ENCODE measurements at places on chromosomes 11 and 22.
A peak's percentile ranks its signal among the peaks of the same experiment; 100 is the strongest.

- no peak overlapping the region for H3K27ac ChIP-seq
- no peak for DNase-seq
- no peaks in the 10 kb centered on the region for H3K4me1 ChIP-seq
- H3K36me3 ChIP-seq, result no peaks in the 10 kb centered on the region
- no peak overlapping the region for H3K4me3 ChIP-seq
- H3K27me3 ChIP-seq, result peaks cover 4% of the 10 kb centered on the region
These were observed 496.0 kb downstream of the MIAT start for GRCh38 chr22:27153386-27153785.

GRCh38 chr11:96272529-96273222 is 70.3 kb downstream of the MAML2 start:
- no peaks in the 10 kb centered on the region for H3K27me3 ChIP-seq
- peaks cover 38% of the 10 kb centered on the region for H3K4me1 ChIP-seq
- peaks cover 21% of the 10 kb centered on the region for H3K36me3 ChIP-seq
- no peak overlapping the region for H3K27ac ChIP-seq
- H3K4me3 ChIP-seq, result no peak overlapping the region

DNA sequence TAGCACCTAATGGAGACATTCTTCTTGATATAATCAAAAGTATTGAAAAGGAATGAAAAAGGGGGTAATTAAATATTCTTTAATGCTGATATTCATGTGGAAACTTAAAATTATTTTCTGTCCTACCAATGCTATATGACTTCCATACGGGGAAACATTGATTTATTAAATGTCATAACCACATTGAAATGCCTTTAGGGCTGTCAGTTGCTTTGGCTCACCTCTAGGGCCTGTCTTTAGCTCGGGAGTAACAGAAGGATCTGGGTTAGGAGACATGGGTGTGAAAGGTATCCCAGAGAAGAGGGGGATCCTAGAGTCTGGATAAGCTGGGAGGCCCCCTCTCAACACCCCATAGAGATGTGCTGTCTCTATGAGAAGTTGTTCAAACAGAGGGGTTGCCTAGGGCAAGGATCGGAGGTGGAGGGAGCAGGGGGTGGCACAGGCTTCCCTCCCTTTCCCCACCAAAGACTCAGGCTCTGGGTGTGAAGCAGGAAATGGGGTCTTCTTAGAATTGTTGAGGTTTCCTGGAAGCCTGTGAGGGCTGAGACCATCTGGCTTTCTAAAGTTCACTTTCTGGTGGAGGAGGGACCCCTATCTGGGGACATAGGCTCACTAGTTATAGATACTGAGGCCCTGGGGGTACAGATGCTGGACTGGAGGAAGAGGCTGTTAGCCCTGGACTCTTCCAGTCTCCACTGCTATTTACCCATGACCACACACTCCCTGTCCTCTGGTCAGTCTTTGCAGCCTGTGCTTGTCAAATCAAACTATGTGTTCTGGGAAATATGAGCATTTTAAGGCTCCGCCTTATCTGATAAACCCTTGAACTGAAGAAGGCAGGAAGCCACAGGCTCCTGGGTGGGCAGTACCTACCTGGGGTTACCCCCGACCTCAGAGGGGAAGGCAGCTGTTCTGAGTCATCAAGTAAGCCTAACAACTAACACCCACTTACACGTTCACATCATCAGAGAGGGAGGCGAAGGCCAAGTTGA is 55.8 kb upstream of the RRAS2 start:
- peaks cover 88% of the 10 kb centered on the region for H3K4me1 ChIP-seq
- peak overlapping the region; percentile 72 for H3K4me3 ChIP-seq
- peaks cover 5% of the 10 kb centered on the region for H3K36me3 ChIP-seq
- no peaks in the 10 kb centered on the region for H3K27me3 ChIP-seq
- H3K27ac ChIP-seq, result peak overlapping the region; percentile 85

DNA sequence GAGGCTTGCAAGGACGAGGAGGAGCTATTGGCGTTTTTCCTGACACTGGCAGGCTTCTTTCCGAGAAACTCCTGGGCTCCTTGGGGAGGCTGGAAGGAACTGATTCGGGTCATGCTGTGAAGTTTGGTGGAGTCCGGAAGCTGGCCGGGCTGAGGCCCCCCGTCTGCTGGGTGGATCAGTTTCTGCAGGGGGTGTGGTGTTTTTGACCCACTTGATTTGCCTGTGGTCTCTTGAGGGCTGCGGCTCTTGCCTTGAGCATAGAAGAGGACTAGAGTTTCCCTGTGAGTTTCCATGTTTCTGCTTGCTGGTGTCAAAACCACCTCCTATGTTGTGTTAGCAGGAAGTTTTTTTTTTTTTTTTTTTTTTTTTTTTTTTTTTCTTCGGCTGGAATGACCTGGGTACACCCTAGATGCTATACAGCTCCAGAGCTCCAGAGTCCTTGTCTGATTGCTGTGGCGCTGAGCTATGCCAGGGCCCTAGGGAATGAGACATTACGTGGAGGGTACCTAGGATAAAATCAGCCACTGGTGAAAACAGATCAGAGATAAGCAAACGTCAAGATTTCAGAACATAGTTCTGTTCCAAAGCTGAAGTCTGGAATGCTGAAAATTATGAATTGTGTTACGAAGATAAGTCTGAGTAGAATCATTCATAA is 728 bp downstream of the TBC1D22A start:
- no peaks in the 10 kb centered on the region for H3K27me3 ChIP-seq
- peak; percentile 26 for DNase-seq
- peaks cover 25% of the 10 kb centered on the region for H3K36me3 ChIP-seq
- peak overlapping the region; percentile 97 for H3K4me3 ChIP-seq

- no peaks in the 10 kb centered on the region for H3K27me3 ChIP-seq
- no peak for DNase-seq
- no peaks in the 10 kb centered on the region for H3K36me3 ChIP-seq
- H3K4me3 ChIP-seq, result no peak overlapping the region
- no peak overlapping the region for H3K27ac ChIP-seq
- no peaks in the 10 kb centered on the region for H3K4me1 ChIP-seq
These were observed 22.5 kb downstream of the LRP4 start for GRCh38 chr11:46895821-46896220.

DNA sequence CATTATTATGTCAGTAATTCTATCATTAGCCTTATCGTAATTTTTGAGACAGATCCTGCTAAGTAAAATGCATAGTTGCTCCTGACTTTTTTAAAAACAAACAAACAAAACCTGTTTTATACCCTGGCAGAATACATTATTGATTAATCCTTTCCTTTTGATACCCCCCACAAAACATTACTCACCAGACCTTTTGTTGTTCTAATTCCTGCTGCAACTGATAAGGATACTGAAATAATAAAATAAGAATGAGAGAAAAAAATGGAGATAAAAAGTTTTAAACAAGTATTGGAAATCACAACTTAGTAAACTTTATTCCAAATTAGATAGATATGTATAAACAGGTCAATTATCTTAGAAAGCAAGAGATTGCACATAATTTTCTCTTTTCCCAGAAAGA is 28.6 kb downstream of the MS4A4E start:
- no peak overlapping the region for H3K4me3 ChIP-seq
- no peaks in the 10 kb centered on the region for H3K4me1 ChIP-seq
- H3K27me3 ChIP-seq, result no peaks in the 10 kb centered on the region
- H3K36me3 ChIP-seq, result no peaks in the 10 kb centered on the region
- H3K27ac ChIP-seq, result no peak overlapping the region

- no peaks in the 10 kb centered on the region for H3K27me3 ChIP-seq
- H3K4me3 ChIP-seq, result no peak overlapping the region
- H3K27ac ChIP-seq, result no peak overlapping the region
- no peak for DNase-seq
- H3K36me3 ChIP-seq, result no peaks in the 10 kb centered on the region
- no peaks in the 10 kb centered on the region for H3K4me1 ChIP-seq
These were observed 150.0 kb downstream of the SHANK2 start for GRCh38 chr11:71102251-71102995.

GRCh38 chr22:44128958-44129618 is 51.6 kb upstream of the PARVG start:
- no peak overlapping the region for H3K27ac ChIP-seq
- H3K4me1 ChIP-seq, result peaks cover 23% of the 10 kb centered on the region
- H3K4me3 ChIP-seq, result no peak overlapping the region
- DNase-seq, result no peak

GRCh38 chr11:56089697-56090096 is 3.4 kb upstream of the OR8I2 start:
- DNase-seq, result no peak
- no peak overlapping the region for H3K27ac ChIP-seq
- H3K36me3 ChIP-seq, result no peaks in the 10 kb centered on the region
- H3K27me3 ChIP-seq, result no peaks in the 10 kb centered on the region
- H3K4me1 ChIP-seq, result no peaks in the 10 kb centered on the region

GRCh38 chr11:86464509-86465221 is 90.0 kb downstream of the CCDC81 start:
- peaks cover 5% of the 10 kb centered on the region for H3K36me3 ChIP-seq
- DNase-seq, result no peak
- H3K4me3 ChIP-seq, result no peak overlapping the region
- no peak overlapping the region for H3K27ac ChIP-seq

DNA sequence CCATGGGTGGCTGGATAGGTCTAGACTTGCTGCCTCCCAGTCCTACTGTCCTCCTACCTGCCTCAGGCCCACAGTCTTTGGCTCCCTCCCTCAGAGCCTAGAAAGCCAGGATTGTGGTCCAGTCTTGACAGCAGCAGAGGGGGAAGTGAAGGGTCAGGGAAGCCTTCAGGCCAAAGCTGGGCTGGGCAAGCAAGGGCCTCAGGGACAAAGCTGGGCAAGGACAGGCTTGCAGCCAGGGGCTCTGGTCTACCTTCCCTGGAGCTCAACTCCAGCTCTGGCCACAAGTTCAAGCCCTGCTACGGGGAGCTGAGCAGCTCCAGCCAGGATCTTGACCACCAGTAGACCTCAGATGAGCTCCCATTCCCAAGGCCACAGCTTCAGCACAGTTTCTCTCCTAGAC is 14.9 kb downstream of the LMO1 start:
- peaks cover 18% of the 10 kb centered on the region for H3K27me3 ChIP-seq
- no peaks in the 10 kb centered on the region for H3K4me1 ChIP-seq
- H3K27ac ChIP-seq, result no peak overlapping the region
- H3K36me3 ChIP-seq, result no peaks in the 10 kb centered on the region
- no peak for DNase-seq

- peaks cover 38% of the 10 kb centered on the region for H3K36me3 ChIP-seq
- H3K27me3 ChIP-seq, result no peaks in the 10 kb centered on the region
- H3K4me1 ChIP-seq, result peaks cover 2% of the 10 kb centered on the region
- H3K27ac ChIP-seq, result no peak overlapping the region
These were observed 59.1 kb downstream of the PDHX start for GRCh38 chr11:34975482-34975881.

DNA sequence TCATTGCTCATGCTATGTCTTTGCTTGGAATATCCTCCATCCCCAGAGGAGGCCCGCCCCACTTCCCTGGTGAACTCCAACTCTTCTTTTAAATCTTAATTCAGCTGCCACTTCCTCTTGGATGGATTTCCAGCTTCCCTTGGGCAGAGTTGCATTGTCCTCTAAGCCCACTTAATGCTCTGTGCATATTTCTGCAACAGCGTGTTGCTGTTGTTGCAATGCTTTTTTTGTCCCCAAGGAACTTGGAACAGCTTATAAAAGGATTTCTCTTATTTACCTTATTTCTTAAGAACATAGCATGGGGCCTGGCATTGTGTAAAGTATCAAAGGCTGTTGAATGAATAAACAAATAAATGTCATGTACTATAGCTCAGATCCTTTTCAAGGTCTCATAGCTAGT is 507.4 kb downstream of the METTL15 start:
- no peaks in the 10 kb centered on the region for H3K36me3 ChIP-seq
- no peaks in the 10 kb centered on the region for H3K4me1 ChIP-seq
- no peak overlapping the region for H3K27ac ChIP-seq
- no peak for DNase-seq
- no peaks in the 10 kb centered on the region for H3K27me3 ChIP-seq

- DNase-seq, result peak; percentile 74
- H3K36me3 ChIP-seq, result peaks cover 23% of the 10 kb centered on the region
- H3K27ac ChIP-seq, result peak within 1 kb of the TSS; percentile 99
- H3K4me3 ChIP-seq, result peak within 1 kb of the TSS; percentile 88
These were observed at the start of gene CYTH4 for GRCh38 chr22:37282385-37282677. Gene CYTH4 (plus strand): TSS chr22:37282508. CDS start chr22:37282570, 62 bp downstream.

- H3K4me1 ChIP-seq, result no peaks in the 10 kb centered on the region
- H3K27me3 ChIP-seq, result no peaks in the 10 kb centered on the region
- peaks cover 27% of the 10 kb centered on the region for H3K36me3 ChIP-seq
- no peak for DNase-seq
- H3K4me3 ChIP-seq, result no peak overlapping the region
- no peak overlapping the region for H3K27ac ChIP-seq
These were observed 26.7 kb downstream of the ALG8 start for GRCh38 chr11:78112582-78113275.

GRCh38 chr11:117175781-117176180 is 2.8 kb upstream of the SIDT2 start:
- H3K4me1 ChIP-seq, result peaks cover 33% of the 10 kb centered on the region
- no peak for DNase-seq
- H3K36me3 ChIP-seq, result peaks cover 5% of the 10 kb centered on the region
- H3K27ac ChIP-seq, result no peak overlapping the region
- H3K4me3 ChIP-seq, result no peak overlapping the region

GRCh38 chr11:123509737-123510578 is 79.9 kb downstream of the GRAMD1B start:
- H3K27ac ChIP-seq, result no peak overlapping the region
- H3K27me3 ChIP-seq, result no peaks in the 10 kb centered on the region
- H3K4me3 ChIP-seq, result no peak overlapping the region
- no peak for DNase-seq
- H3K4me1 ChIP-seq, result peaks cover 67% of the 10 kb centered on the region
- H3K36me3 ChIP-seq, result peaks cover 32% of the 10 kb centered on the region

DNA sequence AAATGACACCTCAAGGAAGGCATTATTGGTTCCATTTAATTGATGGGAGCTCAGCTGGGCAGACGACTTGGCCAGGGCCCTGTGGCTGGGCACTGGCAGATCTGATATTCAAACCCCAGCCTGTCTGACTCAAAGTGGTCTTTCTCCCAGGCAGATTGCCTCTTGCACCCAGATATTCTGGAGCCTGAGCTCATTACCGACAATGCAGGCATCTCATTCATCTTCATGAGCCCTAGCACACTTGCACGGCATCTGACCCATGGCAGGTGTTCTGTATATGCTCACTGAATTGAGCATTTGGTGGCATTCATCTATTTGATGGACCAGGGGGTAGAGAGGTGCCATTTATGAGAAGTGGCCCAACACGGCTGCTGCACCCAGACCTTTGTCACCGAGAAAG is 193.1 kb downstream of the DSCAML1 start:
- H3K36me3 ChIP-seq, result no peaks in the 10 kb centered on the region
- H3K27ac ChIP-seq, result no peak overlapping the region
- no peak overlapping the region for H3K4me3 ChIP-seq
- peaks cover 13% of the 10 kb centered on the region for H3K27me3 ChIP-seq
- peaks cover 16% of the 10 kb centered on the region for H3K4me1 ChIP-seq
- DNase-seq, result no peak

DNA sequence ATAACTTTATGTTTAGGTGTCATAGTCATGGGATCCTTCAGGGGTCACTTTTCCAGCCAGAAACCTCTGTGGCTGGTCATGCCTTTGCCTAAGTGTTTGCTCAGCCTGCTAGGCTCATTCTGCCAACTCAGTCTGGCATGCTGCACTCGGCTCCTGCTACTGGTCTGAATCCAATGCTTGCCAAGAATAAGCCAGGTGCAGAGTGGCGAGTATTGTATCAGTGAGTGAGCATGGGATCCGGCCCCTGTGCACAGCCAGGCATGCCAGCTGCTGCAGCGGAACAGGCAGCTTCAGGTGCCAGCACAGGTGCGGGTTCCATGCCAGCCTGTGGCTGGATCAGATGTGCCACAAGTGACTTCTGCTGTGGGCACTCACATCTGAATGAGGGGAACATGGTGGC is 1269.3 kb upstream of the CNTN5 start:
- DNase-seq, result no peak
- H3K4me1 ChIP-seq, result no peaks in the 10 kb centered on the region
- H3K4me3 ChIP-seq, result no peak overlapping the region
- H3K27me3 ChIP-seq, result no peaks in the 10 kb centered on the region
- no peak overlapping the region for H3K27ac ChIP-seq

- peaks cover 6% of the 10 kb centered on the region for H3K27me3 ChIP-seq
- no peak for DNase-seq
- no peak overlapping the region for H3K4me3 ChIP-seq
- peaks cover 5% of the 10 kb centered on the region for H3K4me1 ChIP-seq
These were observed 94.6 kb upstream of the OR9G4 start for GRCh38 chr11:56842814-56843794.

All from activated T-helper 1 cell treated with anti-CD3 and anti-CD28 coated beads, Interleukin-12 subunit alpha, Interleukin-12 subunit beta, Interleukin-2, Interleukin-4 antibody, amounts not matched to agents 30 ng/mL and 10 ng/mL and 1 ng/mL, durations not matched to agents 14 hours and 24 hours and 36 hours (primary cell).